Activated effector memory CD4-positive, alpha-beta T cell treated with Interleukin-2 at 50 U/mL for 16 hours (primary cell): ENCODE measurements at places on chromosomes 6 and 20.

GRCh38 chr6:10082385-10082784 lies 332.5 kb downstream of the TFAP2A start:
- no peak for DNase-seq

DNA sequence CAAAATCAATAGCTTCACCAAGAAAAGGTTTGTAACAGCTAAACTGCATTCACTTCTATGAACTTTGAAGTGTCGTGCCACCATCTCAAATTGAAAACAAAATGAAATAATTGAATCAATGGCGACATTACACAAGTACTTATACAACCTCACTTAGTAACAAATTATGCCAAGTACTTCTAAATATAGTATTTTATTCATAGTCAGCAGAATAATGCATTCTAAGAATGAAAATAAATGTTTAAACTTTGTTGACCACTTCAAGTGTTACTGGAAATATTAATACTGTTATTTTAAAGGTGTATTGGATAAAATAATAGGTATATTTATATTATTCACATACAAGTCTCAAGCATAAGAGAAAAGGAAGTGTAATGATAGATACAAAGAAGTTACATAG lies 280.1 kb upstream of the HTR1E start:
- DNase-seq = no peak

- DNase-seq = no peak
Measured at GRCh38 chr6:41073968-41074691, 1.4 kb downstream of the NFYA start.

- DNase-seq = no peak
Measured at GRCh38 chr6:41257369-41258195, 28.9 kb downstream of the TREM1 start.

DNA sequence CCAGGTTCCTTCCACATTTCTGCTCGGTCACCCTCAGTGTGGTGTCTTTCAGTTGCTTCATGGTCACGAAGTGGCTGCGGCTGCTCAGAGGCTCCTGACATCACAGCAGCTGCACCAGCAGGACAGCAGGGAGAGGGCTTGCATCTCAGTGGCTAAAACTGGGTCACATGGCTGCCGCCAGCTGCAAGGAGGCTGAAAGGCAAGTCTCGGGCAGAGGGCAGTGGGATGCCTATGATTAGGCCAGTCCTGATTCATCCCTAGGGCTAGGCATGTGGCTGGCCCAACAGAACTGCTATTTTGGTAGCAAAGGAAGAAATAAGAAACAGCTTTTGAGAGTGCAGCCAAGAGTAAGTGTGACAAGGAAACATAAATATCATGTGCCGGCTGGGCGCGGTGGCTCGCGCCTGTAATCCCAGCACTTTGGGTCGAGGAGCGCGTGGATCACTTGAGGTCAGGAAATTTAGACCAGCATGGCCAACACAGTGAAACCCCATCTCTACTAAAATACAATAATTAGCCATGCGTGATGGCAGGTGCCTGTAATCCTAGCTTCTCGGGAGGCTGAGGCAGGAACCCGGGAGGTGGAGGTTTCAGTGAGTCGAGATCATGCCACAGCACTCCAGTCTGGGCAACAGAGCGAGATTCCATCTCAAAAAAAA lies 46.6 kb downstream of the RBM38 start:
- no peak for DNase-seq

DNA sequence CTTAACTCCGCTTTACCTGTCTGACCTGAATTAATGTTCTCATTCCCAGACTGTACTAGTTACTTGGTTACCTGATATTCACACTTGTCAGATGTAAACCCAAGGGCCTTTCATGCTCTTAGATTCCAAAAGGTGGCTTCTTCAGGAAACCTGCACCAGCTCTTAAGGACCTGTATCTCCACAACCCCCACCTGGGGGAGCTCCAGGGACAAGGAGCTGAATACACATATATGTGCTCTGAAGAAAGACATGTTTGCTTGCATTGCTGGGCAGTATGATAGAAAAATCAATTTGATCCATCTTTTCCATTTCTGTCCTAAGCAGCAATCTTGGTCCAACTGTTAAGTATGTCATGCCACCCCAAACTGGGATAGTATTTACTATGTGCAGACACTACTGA lies 64.8 kb upstream of the POU3F2 start:
- DNase-seq = no peak
